ENCODE measurements at places on chromosomes 12 and 14.

DNA sequence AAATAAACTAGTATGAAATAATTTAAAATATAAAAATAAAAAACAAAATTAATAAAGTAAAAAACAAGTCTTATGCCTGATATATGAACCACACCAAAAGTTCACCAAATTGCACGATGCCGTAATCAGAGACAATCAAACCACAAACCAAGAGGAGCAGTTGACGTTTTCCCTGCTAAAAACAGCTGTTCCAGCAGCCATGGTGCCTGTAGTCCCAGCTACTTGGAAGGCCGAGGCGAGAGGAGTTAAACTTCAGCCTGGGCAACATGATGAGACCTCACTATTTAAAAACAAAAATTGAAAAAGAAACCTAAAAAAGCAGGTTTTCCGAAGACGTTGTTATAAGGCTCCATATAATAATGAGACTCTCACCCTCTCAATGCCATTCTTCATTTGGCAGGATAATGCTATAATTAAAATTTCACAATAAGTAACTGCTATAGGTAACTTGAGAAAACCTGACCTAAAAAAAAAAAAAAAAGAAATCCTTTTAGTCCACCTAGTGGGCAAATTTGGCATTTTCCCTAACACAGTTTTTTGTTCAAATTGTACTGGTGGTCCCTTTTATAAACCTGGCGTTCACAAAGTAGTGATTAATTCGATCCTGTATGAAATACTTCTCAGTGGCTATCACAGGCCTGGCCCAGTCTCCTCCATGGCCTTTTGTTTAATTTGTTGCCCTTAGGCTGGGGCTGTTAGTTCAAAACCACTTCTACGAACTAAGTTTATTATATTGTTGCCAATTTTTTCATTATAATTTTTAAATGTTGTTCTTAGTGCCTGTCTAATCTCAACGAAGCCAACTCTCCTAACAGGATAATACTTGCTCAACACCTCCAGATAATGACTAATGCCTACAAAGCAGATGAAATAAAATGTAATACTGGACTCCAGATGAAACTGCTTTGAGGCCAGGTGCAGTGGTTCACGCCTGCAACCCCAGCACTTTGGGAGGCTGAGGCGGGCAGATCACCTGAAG lies 62.1 kb downstream of the TNFAIP2 start:
- peak; percentile 65 for DNase-seq

GRCh38 chr14:72982146-72982708 lies 44.7 kb downstream of the ZFYVE1 start:
- no peak for DNase-seq

GRCh38 chr12:66387117-66387516 lies 84.8 kb downstream of the HELB start:
- DNase-seq = no peak

- no peak for DNase-seq
Observed at GRCh38 chr14:105386581-105387529, 11.5 kb upstream of the TEX22 start.

DNA sequence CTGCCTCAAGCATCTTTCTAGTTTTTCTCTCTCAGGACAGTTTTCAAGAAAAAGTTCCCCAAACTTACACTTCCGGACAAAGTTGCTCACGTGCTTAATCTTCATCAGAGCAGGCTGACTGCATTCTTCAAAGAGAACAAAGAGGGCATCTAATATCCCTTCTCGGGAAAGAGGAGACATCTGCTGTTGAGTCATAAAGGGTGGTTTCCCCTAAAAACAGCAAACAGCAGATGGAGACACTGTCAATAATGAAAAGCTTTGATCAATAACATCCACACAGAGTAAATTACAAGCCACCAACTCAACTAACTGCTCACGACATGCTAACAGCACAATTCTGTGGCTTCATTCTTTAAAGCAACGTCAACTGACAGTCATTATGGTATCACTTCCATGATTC lies 8.1 kb downstream of the CIT start:
- no peak for DNase-seq

GRCh38 chr12:29726741-29727348 lies 56.9 kb downstream of the TMTC1 start:
- peak; percentile 9 for DNase-seq

GRCh38 chr12:70422631-70423030 lies 56.5 kb downstream of the KCNMB4 start:
- peak; percentile 11 for DNase-seq

GRCh38 chr14:98900798-98901197 lies 371.2 kb downstream of the BCL11B start:
- no peak for DNase-seq

- no peak for DNase-seq
Observed at GRCh38 chr14:76729953-76730505, 31.2 kb upstream of the VASH1 start.

GRCh38 chr14:77059276-77059915 lies 30.9 kb upstream of the IRF2BPL start:
- DNase-seq = peak; percentile 85

GRCh38 chr12:30155001-30155730 lies 371.4 kb upstream of the TMTC1 start:
- no peak for DNase-seq

- no peak for DNase-seq
Observed at GRCh38 chr12:42516573-42516972, 73.0 kb downstream of the PRICKLE1 start.

GRCh38 chr12:62684570-62685295 lies 218.1 kb downstream of the MON2 start:
- peak; percentile 75 for DNase-seq

- no peak for DNase-seq
Observed at GRCh38 chr14:40122968-40123648, 690.9 kb upstream of the FBXO33 start.

DNA sequence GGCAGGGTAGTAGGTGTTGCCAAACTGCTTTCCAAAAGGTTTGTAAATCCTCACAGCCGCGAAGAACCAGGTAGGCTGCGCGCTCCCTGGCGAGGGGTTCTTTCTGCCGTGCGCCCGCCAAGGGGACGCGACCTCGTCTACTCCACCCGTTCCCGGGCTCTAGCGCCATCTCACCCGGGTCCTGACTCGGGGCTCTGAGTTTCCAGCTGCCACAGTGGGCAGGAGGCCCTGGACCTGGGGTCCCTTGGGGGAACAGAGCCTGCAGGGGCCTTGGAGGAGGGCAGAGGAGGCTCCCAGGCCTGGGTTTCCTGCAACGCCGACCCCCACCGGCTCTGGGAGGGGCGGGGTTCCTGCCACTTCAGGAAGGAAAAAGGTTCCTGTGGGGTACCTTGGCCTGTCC lies 706 bp downstream of the ANHX start:
- no peak for DNase-seq

- DNase-seq = no peak
Observed at GRCh38 chr12:132228476-132229192, 84.4 kb downstream of the NOC4L start.

- DNase-seq = no peak
Observed at GRCh38 chr14:68956724-68957123, 22.4 kb downstream of the ACTN1 start.

DNA sequence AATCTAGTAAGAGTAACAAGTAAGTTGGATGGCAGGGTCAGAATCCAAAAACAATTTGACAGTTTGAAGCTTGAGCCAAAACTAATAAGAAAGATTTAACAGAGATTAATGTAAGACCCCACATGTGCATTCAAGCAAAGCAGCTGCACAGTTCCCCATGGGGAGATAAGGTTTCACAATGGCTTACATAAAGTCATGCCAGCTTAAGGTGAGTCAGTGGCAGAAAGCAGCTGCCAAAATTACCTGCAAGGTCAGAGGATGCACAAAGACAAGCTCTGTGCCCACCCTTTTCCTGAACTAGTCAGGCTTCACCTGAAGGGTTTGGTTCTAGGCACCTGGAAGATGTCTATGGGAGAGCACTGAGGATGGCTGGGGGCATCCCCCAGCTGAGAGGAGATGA lies 36.6 kb upstream of the KRT77 start:
- no peak for DNase-seq

DNA sequence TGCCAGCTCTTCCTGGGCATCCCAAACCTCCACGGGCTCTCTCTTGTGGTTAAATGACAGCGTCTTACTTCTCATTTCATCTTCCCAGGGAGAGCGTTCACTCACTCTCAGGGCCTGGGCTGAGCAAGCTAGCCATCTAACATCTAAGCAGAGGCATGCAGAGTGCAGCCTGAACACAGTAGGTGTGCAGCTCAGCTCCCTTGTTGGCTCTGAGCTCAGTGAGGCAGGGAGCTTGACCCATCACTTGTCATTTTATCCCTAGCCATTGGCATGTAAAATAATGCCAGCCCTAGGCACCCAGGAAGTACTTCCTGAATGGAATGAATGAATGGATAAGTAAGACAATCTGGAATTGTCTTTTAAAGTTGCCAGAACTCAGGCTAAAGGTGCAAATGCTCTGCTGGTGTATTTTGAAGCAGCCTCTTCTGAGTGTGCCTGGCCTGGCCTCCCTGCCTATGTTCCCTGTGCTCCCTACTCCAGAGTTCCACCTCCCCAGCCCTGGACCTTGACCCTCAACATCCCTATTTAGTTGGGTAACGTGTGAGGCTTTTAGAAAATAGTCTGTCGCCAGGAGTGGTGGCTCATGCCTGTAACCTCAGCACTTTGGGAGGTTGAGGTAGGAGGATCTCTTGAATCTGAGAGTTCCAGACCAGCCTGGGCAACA lies 9.5 kb upstream of the MEG3 start:
- DNase-seq = no peak

GRCh38 chr14:92540472-92541048 lies 27.0 kb downstream of the RIN3 start:
- DNase-seq = peak; percentile 50

DNA sequence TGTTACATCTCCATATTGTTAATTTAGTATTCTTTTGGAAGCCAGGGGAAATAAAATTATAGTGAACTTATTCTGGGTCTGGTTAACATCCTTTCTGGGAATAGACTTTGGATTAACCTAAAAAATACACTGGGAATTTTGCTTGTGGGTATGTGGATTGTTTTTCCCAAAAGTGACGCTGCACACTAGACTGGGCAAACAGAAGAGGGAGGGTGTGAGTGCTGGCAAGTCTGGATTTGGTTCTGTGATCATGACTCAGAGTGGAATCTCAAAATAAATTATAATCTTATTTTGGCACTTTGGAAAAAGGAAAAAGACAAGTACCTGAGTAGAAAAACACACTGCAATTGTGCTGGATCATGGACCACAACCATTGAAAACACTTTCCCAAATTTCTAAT lies 15.2 kb upstream of the LUM start:
- DNase-seq = no peak

DNA sequence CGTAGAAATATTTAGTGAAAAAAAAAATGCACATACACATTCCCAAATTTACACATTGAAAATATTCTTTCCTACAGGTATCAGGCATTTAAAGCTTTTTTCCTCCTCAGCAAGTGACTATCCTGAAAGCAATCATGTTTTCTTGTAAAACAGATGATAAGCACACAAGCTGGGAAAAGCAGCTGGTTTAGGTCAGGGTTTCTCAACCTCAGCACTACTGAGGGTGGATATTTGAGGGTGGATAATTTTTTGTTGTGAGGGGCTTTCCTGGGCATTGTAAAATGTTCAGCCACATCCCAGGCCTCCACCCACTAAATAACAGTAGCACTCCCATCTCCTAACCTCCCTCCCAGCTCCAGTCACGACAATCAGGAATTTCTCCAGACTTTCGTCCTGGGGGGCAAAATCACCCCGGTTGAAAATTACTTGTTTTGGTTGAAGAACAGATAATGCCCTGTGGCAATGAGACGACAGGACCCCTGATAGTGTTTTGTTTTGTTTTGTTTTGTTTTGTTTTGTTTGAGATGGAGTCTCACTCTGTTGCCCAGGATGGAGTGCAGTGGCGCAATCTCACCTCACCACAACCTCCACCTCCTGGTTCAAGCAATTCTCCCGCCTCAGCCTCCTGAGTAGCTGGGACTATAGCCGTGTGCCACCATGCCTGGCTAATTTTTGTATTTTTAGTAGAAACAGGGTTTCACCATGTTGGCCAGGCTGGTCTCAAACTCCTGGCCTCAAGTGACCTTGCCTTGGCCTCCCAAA lies 15.0 kb upstream of the NT5DC3 start:
- no peak for DNase-seq

DNA sequence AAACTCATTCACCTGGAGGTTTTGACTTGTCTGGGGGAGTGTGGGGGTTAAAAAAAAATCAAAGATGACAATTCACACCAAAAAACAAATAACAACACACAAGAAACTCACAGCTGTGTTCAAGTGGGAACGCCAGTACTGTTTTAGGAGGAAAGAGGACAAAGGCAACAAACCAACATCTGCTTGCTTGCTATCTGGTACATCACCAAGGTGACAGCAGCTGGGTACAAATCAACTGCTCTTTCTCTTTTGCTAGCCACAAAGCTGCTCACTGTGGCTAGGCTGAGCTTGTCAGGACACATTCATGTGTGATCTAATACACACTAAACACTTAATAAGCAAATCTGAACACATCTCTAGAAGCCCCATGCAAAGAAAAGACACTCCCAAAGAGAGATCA lies 128.0 kb upstream of the RAP1B start:
- peak; percentile 13 for DNase-seq

DNA sequence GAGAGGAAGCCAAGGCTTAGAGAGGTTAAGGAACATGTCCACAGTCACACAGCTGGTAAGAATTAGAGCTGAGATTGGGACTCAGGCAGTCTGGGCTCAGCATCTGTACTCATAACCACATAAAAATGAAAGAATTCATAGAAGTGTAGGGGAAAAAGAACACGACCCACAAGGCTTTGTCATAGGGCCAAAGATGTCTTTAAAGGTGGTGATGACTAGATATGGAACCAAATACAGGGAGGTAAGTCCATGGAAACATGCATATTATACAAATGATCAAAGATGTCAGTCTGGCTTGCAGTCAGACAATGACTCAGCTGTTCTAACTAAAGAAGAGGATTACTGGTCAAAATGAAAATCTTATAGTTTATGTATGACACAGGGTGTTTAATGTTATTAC lies 7.2 kb upstream of the SSPN start:
- DNase-seq = no peak

- no peak for DNase-seq
Observed at GRCh38 chr12:20439626-20440025, 71.3 kb downstream of the PDE3A start.

DNA sequence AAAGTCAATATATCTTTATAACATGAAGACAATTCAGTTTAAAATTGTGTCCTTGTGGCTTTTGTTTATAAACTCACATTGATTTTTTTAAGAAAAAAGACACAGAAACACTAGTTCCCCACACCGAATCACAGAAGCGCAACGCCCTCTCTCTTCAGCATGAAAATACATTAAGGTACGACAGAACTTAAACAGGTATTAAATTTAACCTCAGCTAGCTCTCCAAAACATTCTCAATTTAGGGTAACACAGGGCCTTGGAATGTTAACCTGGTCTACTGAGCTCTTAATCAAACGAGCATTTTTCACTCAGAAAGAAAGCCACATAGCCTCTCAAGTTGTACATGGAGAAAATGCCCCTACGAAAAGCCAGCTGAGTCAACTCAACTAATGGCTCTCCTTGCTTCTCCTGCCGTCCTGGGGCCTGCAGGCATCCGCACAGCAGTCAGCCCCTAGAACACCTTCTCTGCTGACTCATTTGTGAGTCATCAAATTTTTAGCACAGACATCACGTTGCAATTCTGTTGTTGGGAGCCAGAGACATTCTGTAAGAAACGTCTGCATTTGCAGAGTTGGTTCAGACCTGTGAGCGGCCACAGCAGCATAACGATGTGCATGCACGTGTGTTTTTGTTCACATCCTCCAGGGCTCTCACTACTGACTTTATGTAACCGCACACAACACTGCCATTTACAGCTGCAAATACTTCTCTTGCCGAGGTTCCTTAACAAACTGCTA lies 141.6 kb downstream of the ITPR2 start:
- peak; percentile 80 for DNase-seq

GRCh38 chr12:113932381-113933196 lies 33.5 kb downstream of the RBM19 start:
- no peak for DNase-seq

GRCh38 chr14:78608998-78609787 lies 439.0 kb downstream of the NRXN3 start:
- no peak for DNase-seq

- no peak for DNase-seq
Observed at GRCh38 chr12:49698619-49699545, 8.3 kb downstream of the FMNL3 start.

Measured in A673 (cell line).